ENCODE measurements at places on chromosomes 1 and 21. TPM values are rescaled to one million over a fixed set of nuclear protein-coding genes. Genes with fewer than 3 reads are reported as not detected.

DNA sequence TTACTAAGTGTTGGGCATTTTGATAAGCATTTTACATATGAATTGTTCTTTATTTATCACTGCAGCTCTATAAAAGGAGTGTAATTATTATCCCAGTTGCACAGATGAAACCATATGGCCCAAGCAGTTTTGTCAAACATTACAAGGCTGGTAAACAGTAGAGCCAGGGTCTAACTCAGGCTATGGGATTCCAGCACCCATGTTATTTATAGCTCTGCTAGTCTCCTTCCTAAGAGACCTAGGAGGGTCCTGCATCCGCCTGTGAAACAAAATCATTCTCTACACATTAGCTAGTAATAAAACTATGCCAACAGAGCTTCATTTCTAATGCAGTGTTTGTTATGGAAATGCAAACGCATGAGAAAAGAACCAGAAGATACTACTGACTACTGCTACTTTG lies 58.6 kb downstream of the IL23R start:
- no peak for DNase-seq

DNA sequence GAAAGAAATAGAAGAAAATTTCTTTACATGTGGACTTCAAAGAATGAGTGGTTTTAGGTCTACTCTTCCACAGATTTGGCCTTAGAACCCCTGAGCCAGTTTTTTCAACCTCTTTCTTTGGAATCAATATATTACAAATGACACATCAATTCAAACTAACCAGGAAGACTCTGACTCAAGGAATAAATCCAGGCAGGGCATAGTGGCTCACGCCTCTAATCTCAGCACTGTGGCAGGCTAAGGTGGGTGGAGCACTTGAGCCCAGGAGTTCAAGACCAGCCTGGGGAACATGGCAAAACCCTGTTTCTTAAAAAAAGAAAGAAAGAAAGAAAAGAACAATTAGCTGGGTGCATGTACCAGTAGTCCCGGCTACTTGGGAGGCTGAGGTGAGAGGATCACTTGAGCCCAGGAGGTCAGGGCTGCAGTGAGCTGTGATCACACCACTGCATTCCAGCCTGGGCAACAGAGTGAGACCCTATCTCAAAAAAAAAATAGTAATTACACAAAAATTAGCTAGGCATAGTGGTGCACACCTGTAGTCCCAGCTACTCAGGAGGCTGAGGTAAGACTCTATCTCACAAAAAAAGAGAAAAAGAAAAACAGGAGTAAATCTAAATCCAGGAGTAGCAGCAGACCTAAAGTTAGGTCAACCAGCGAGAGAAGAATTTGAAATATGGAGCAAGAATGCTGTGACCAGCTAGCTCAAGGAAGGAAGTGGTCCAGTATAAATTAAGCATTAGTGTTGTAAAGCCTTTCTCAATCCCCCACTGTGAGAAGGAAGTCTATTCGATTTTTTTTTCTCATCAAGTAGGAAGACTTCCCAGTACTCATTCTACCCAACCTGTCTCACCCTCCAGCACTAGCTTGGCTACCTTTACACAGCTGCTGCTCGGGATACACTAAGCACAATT lies 1.9 kb downstream of the SORT1 start:
- no peak for DNase-seq

The TNFAIP8L2 gene
- 5.4 TPM for total RNA-seq

GRCh38 chr1:107048241-107048640 lies 8.2 kb upstream of the PRMT6 start:
- no peak for DNase-seq

The S100A3 gene
- 2.1 TPM for total RNA-seq

The GOLT1A gene
- not detected for total RNA-seq

GRCh38 chr1:49293016-49293415 lies 516.3 kb upstream of the BEND5 start:
- no peak for DNase-seq

- peak; percentile 64 for DNase-seq
Observed at GRCh38 chr1:203275656-203276272, 29.6 kb upstream of the BTG2 start.

The CNIH4 gene
- total RNA-seq = 61.0 TPM

DNA sequence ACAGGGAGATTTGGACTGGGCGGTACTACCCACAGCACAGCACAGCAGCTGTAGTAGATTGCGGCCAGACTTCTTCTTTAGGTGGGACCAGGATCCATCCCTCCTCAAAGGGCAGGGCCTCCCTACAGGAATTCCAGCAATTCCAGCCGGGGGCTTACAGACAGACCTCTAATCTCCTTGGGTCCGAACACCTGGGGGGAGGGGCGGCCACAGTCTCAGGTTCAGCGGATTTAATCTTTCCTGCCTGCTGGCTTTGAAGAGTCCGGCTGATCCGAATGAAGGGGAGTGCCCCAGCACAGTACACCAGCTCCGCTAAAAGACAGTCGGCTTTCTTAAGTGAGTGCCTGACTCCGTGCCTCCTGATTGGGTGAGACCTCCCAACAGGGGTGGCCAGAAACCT lies 1708.5 kb downstream of the BRINP3 start:
- DNase-seq = no peak

GRCh38 chr1:55150880-55151588 lies 64.1 kb downstream of the USP24 start:
- DNase-seq = no peak

DNA sequence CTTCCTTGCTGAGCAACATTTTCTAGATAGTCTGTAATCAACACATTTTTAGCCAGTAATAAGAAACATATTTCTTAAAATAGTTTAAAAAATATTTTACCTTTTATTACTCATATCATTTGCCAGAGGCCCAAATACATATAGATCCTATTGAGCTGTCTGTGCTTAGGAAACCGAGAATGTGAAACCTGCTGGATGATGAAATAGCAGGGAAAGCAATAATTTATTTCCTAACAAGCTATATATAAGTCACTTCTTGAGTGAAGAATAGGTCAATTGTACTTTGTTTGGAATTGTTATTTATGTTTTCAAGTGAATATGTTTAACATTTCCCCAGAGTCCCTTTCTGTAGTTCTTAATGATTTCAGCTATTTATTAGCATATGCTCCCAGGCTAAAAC lies 339.9 kb upstream of the TMPRSS15 start:
- no peak for DNase-seq

DNA sequence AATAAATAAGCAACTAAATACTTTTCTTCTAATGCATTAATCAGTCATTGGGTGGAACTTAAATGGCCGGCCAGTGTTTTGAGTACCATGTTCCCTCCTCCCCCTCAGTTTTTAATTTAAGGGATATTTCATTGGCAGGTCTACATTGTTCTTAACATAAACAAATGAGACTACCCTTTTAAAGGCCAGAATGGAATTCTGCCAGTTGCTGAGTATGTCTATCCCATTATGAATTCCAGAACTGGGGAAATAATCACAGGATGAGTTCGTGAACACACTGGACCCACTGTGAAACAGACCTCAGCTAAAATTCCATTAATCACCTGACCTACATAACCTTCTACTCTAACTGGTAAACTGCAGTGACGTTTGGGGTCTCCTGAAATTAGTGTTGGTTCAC lies 305.5 kb upstream of the PKN2 start:
- DNase-seq = no peak

- DNase-seq = no peak
Observed at GRCh38 chr21:21762855-21763254, 764.6 kb downstream of the NCAM2 start.

DNA sequence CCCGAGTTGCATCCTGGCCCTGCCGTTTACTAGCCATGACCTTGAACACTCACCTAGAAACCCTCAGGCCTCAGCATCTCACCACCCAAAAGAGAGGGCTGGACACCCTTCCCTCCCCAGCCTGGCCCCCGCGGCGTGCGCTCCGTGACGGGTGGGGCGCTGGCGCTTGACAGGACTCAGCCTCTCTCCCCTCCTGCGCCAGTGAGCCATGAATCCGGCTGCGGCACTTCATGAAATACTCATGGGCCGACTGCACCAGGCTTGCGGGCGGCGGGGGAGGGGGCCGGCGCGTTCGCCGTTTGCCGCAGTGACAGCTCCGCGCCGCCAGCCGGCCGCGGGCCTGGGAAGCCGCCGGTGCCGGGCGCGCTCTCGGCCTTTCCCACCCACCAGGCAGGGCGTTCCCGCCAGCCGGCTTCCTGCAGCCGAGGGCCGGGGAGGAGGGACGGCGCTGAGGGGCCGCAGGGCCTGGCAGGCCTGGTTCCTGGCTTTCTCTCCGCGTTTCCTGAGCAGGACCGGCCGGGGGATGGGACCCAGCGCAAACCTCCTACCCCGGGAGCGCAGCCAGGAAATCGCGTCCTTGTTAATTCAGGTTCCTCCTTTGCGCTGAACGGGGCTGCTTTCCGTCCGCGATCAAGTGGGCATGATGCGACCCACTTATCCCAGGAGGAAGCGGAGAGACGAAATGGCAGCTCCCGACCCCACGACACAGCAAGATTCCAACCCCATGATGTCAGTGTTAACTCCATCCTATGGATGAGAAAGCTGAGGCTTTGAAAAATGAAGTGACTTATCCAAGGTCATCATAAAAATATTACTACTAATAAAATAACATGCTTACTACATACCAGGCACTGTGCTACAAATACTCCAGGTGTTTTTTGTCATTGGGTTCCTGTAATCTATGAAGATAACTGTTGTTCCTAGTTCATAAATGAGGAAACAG lies 9.1 kb upstream of the LUZP1 start:
- DNase-seq = peak; percentile 94

The ADORA1 gene
- 1.1 TPM for total RNA-seq

DNA sequence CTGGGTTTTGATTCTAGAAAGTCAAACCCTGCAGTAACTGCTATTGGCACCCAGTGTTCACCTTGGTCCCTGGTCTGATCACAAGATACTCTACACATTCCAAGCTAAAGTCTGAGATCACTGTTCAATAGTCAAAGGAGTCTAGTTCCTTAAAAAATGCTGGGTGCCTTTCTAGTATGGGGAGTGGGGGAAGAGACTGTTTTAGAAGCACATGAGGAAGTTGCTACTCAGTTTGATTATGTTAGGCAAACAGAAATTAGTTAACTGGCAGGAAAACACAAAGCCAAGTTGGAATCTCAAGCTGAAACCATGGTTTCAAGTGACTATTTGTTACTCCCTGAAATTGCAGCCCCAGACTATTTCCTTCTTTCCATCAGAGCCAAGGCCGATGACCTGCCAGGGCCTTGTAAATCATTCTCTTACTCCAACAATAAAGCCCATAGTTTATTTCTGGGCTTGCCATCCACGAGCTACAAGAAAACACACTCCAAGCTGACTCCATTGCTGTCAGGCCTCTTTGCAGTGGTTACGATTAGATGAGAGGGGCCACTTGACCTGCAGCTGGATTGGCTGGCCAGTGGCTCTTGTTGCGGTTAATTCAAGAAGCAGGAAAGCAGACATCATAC lies 21.1 kb upstream of the VTCN1 start:
- no peak for DNase-seq

- DNase-seq = no peak
Observed at GRCh38 chr1:59007429-59007819, 223.6 kb upstream of the JUN start.

GRCh38 chr1:110475362-110476027 lies 24.5 kb downstream of the PROK1 start:
- no peak for DNase-seq

- DNase-seq = no peak
Observed at GRCh38 chr21:14584357-14585095, 38.4 kb upstream of the SAMSN1 start.

All from esophagus muscularis mucosa (tissue), 4 donors.